ENCODE measurements at places on chromosomes 5 and 9.

- no peak for DNase-seq
These were observed 119.4 kb upstream of the FOXD4L5 start for GRCh38 chr9:65404232-65405006.

DNA sequence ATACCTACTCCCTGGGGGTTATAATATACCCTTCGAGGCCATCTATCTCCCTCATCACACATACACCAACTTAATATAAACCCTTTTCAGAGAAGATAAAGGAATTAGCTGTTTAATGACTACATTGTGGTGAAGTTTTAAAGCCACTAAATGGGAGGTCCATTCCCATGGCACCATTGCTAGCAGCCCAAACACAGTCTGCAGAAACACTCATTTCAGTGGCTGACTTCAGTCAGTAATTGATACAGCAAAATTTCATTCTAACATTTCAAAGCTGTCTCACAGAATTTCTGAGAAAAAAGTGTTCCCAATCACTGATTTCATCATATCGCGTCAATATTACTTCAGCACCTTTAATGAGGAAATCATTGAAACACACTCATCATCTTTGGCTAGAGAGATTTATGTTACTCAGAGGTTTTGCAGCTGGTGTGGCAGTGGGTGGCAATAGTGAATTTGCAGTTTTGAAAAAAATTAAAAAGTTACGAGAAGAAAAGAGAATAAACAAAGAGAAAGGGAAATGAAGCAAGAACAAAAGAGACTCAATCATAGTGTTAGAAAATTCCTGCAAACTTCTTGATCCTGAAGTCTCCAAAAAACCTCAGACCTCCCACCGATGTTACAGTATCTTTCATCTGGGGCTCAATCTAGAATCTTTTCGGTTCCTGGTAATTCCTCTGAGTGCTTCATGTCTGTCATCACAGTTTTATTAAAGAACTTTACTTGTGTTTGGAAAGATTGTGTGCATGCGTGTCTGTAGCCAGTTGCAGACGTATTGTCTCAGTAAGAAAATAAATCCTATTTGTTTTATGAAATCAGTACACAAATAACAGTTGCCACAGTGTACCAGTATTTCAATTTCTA is 105.0 kb downstream of the ERCC6L2 start:
- DNase-seq: no peak

GRCh38 chr5:135324160-135324559 is 74.9 kb downstream of the MACROH2A1 start:
- no peak for DNase-seq

- no peak for DNase-seq
These were observed 43.5 kb downstream of the RUSC2 start for GRCh38 chr9:35533398-35533797.

DNA sequence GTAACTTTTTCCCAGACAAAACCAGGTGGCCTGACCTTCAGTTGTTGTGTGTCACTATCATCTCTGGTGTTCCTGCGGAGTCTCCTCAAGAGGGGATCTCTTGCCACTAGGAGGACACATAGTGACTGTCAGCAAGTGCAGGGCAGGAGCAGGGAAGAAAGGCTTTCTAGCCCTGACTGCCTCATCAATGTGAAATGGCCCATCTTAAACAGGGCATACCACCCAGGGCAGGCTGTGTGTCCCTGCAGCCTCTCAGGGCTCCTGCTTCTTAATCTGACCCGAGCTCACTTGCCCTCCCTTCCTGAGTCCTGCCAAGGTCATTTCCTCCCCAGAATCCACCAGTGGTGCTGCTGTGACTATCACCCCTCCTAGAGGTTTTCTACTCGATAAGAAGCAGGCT is 57.4 kb upstream of the SIMC1 start:
- no peak for DNase-seq

DNA sequence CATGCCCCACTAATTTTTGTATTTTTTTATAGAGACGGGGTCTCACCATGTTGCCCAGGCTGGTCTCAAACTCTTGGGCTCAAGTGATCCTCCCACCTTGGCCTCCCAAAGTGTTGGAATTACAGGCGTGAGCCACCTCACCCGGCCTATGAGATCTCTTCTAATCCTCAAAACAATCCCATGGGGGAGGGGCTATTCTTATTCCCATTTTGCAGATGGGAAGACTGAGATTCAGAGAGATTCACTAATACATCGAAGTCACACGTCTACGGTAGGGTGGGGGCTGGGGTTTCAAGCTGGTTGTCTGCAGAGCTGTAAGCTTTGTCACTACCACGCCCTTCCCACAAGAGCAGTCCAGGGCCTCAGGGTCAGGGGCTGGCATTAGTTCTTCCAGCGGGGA is 14.0 kb upstream of the NTNG2 start:
- no peak for DNase-seq

DNA sequence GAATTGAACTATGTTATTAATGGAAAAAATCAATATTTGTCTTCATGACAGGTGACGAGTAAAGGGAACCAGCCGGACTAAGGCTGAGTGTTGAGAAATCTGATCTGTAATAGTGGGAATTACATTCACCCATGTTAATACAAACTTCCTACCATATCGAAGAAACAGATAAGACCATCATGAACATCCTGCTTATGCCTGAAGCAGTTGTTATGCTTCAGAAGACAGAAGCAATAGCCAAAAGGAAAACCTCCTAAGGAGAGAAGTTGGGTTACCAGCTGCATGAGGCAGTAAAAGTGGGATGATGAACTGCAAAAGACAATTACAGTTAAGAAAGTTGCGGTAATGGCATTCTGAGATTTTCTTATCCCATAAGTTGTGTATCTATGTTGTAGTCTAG is 281.5 kb downstream of the GABRB2 start:
- no peak for DNase-seq

GRCh38 chr9:129953736-129954135 is 89.3 kb downstream of the FNBP1 start:
- no peak for DNase-seq

DNA sequence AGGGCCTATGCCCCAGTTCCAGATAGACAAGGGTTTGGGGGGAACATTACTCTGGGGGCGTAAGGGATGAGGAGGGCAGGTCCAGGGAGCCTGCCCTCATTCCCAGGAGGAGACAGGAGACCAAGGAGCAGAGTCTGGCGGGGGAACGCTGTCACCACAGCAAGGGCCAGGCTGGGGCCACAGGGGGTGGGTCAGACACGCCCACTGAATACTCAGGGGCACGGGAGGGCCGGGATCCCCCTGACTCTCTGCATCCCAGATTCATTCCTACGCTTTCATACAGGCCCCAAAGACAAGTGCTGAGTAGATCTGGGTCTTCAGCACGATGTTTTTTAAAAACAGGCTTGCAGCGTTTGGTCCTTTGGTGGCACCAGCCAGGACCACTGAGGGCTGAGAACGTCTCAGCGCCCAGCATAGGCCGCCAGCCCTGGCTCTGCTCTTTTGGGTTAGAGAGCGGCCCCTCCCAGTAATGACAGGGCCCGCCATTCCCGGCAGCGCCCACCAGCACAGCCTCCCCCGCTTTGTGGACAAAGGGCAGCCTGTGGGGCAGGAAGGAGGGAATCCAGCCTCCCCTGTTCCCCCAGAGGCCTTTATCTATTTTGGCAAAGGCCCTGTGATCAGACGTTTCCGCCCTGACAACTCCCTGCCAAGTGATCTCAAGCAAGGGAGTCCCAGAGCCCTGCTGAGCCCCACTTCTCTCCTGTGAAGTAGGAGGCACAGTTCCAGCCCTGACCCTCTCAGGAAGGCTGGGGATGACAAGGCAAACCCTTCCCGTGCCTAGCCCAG is 24.9 kb downstream of the NEK6 start:
- peak; percentile 91 for DNase-seq

DNA sequence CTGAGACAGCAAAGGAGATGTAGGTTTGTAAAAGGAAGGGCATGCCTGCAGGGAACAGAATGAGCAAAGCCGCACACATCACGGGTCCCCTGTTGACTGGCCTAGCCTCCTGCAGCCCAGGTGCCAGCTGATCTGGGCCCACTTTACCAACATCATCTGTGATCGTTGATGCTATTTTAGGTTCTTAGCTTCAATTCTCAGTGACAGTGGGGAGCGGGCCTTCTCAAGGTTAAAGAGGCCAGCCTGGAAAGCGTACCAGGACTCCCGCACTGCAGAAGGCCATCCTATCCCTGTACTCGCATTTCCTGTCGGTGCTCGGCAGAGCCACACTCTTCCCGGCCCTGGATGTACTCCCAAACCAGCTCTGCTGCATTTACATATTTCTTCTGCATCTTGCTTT is 213.5 kb upstream of the IRX1 start:
- DNase-seq: no peak

DNA sequence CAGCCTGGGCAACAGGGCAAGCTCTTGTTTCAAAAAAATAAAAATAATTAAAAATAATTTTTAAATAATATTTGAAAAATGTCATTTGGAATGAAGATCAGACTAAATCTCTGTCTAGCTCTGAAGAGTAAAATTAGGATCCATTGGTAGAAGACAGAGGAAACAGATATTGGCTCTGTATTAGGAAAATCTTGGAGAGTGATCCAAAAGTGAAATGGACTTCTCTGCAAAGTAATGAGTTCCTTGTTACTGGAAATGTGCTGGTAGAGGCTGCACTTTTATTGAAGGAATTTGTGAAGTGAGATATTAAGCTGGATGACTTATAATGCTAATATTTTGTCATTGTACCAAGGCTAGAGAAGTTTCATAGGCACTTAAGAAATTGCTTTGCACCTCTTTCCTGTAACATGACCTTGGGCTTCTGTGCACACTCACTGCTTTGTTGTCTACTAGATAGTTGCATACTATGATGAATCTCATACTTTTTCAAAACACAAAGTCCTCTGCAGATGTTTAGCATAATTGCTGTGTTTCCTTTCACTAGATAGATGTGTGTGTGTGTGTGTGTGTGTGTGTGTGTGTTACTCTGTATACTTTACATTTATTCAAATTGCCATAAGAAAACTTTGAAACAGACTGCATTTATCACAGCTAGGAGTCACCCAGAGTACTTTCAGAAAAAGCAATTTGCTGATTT is 13.1 kb downstream of the THBS4 start:
- DNase-seq: no peak

GRCh38 chr5:6486074-6486473 is 37.4 kb downstream of the UBE2QL1 start:
- no peak for DNase-seq

DNA sequence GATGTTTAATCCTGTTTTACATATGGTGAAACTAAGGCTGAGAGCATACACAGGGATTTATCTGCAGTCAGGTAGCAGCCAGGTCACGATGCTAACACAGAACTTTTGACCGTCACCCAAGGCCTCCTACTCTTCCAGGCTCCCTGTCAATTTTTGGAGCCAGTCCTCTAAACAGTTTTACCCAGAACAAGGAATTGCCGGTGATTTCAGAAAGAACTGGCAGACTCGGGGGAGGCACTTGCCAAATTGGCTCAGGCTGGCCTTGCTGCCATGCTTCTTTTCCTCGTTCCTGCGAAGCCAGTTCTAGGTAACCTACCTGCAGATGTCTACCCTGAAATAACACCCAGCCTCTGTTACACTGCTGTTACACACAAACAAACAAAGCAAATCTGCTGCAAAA is 21.2 kb downstream of the GRIA1 start:
- no peak for DNase-seq

DNA sequence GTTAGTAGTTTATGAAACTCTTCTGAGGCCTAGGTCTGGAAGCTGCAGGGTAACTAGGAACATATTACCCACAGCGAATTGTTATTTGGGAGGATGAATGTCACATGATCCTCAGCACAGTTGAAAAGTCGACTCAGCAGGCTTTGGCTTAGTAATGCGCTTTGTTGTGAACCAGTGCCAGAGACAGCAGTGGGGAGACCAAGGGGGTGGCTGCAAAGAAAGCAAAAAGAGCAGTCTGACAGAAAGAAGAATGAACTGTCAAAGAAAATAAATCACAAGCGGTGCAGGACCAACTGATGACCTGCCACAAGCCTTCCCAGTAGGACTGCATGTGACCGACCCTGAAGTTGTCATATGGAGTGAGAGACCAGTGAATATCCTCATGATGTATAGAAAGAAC is 170.0 kb downstream of the CCDC171 start:
- DNase-seq: no peak

All from Kasumi-1 (cell line).